Activated T-helper 17 cell treated with anti-CD3 and anti-CD28 coated beads, Interleukin-2, amount 50 U/mL, for 72 hours (primary cell): ENCODE measurements at places on chromosomes 2 and 18. TPM values are rescaled to one million over a fixed set of nuclear protein-coding genes. Genes with fewer than 3 reads are reported as not detected.

- ATAC-seq, result no peak
Measured at GRCh38 chr2:71603851-71604725, 150.7 kb downstream of the DYSF start.

DNA sequence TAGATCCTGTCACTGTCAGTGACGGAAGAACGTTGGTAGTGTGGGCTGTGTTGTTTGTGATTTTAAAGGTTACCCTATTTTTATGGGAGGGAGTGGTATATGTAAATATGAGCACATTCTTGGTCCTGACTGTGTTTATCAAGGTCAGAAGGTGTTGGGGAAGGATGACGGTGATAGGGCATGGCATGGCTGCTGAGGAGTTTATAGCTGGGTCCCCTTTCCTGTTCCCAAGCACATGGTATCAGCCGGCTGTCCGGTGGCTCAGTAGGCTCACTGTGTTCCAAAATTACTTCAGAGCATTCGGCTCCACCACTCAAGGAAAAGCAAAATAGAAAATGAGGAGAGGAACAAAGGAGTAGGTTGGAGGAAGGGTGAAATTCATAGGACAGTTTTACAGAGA lies 28.6 kb downstream of the IRS1 start:
- no peak for ATAC-seq

- ATAC-seq, result no peak
Measured at GRCh38 chr2:112056626-112056987, 1.5 kb downstream of the TMEM87B start.

GRCh38 chr2:24077879-24078278 lies 1.8 kb upstream of the SF3B6 start:
- no peak for ATAC-seq

DNA sequence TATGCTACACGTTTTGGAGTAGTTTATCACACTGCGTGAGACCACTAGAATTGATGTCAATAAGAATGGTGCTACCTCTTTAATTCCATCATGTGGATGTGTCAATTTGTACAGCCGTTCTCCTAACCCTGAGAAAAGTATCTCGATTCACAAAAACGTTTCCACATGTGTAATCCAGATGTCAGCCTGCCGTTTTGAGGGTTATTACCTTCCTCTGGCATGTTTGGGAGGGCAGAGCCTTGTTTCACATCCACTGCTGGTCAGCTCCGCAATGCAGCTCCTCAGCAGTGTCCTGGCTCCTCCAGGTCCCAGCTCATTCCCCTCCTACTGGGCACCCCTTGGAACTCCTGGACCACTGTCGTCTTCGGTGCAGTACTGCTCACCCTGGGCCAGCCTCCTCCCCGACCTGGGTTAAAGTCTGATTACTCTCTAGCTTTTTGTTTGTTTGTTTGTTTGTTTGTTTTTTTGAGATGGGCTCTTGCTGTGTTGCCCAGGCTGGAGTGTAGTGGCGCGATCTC lies 34.6 kb downstream of the COPS7B start:
- ATAC-seq, result no peak

DNA sequence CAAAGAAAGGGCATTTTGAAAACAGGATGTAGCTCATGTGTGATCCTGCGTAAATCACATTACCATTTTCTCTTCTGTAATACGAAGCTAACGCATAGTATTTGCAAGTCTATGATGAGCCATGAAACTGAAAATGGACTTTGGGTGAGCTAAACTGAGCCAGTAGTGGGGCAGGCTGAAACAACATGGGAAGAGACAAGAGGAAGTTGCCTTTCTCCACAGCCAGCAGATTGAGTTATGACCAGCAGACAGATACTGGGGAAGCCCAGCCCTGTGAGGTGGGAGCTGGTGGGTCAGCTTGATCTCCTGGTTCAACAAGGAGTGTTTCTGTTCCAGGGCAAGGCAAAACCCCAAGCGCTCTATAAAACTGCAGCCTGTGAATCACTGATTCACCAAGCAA lies 11.8 kb downstream of the CYRIA start:
- no peak for ATAC-seq

GRCh38 chr2:49210191-49210590 lies 55.9 kb upstream of the FSHR start:
- ATAC-seq, result no peak

DNA sequence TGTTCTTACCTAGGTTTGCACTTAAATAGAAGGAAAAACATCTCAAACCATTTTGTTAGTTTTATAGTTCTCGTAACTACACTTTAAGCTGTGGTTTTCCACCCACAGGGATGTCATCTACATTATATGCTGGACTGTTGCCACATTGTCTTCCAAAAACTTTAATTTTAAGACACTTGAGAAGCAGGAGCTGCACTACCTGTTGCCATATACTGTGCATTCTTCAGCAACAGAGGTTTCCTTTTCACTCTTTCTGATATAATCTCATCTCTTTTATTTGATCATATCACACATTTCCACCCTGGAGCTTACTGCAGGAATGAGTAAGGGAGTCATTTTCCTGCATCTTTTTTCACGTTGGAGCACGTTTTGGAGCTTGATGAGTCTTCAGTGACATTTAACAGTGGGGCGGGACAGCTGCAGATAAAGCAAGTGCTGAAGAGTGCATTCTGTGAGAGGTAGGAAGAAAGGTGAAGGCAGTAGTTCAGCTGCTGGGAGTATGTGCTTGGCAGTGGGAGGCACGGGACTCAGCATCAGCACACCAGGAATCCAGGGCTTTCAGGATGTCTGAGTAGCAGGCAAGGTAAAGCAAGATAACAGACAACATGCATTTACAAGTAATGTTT lies 3.8 kb downstream of the LIMS1 start:
- ATAC-seq, result no peak

GRCh38 chr2:152622219-152622618 lies 95.0 kb downstream of the PRPF40A start:
- ATAC-seq, result no peak

DNA sequence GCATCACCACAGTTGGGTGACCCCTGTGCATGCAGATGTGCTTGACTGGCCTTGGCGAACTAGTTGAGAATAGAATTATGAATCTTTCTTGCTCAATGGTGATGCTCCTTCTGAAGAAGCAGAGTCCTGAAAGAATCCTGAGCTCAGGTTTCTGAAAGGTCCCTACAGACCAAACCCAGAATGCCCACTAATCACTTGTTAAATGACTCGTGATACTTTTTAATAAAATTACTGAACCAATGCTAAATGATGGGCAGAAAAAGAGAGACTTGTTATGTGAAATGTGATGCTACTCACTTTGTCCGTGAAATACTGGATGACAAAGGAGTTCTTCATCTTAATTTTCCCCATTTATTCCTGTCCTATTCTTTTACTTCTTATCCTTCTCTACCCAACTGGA lies 263.5 kb upstream of the LRRTM1 start:
- ATAC-seq, result no peak

- no peak for ATAC-seq
Measured at GRCh38 chr2:180662941-180663471, 317.4 kb upstream of the UBE2E3 start.

GRCh38 chr18:36757991-36758390 lies 70.8 kb downstream of the TPGS2 start:
- no peak for ATAC-seq

DNA sequence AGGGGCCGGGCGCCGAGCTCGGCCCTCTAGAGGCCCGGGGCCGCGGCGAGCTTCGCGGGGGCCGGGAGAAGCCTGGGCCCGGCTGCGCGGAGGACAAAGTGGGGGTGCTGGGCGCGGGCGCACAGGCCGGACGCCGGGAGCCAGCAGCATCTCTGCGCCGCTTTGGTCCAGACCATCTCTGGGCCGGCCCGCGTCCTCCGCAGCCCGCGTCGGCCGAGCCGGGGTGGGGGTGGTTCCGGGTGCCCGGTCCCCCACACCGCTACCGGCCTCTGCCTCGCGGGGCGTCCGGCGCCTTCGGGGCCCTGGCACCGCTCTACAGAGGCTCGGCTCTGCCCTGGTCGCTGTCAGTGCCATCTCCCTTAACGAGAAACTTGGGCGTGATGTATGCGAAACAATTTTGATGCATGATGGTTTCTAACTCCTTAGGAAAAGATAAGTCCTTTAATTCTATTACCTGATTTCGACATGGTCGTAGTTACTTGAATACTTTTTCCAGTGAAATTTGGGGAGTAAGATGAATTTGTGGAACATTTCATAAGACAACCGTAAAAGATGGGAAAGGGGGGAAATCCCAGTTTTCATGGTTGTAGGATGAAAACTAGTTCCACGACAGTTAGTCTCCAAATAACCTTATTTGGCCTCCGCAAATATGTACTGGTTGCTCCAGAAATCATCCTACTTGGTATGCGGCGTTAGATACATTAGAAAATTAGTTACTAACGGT lies 562 bp downstream of the TWSG1 start:
- ATAC-seq, result peak; percentile 52

GRCh38 chr2:25236736-25237135 lies 68.4 kb upstream of the POMC start:
- ATAC-seq, result no peak

GRCh38 chr18:37334631-37335408 lies 230.8 kb downstream of the CELF4 start:
- no peak for ATAC-seq

DNA sequence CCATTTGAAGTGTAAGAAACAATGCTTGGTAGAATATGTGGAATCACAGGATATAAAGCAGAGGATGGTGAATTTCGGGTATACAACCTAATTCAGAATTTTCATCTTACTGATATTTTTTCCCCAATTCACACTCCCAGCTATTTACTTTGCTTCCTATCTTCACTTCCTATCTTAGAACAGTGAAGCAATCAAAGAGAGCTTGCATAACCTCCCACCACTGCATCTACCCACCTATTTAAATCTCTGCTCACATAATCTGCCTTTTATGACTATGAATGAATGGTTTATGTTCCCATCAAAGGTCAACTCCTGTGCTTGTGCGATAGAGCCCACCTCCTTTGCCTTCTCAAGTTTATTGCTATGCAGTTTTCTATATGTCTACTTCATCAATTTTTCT lies 3.3 kb downstream of the RMDN2 start:
- ATAC-seq, result no peak

DNA sequence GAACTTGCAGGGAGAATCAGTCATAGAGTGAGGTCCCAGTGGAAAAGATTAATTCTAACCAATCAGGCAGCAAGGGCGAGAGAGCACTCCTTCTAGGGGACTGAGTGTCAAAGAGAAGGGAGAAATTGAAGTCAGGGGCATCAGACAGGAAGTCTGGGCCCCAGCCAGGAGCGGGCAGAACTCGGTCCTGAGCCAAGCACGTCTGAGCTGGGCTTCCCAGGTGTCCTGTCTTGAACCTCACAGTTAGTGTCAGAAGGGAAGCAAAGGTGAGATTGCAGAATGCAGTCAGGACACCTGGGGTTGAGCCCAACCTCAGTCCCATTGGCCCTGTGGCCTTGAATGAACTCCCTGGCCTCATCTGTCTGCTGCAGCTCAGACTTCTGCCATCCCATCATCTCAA lies 220.9 kb downstream of the SMAD2 start:
- ATAC-seq, result no peak

GRCh38 chr18:48085781-48086487 lies 155.5 kb upstream of the SMAD2 start:
- no peak for ATAC-seq

DNA sequence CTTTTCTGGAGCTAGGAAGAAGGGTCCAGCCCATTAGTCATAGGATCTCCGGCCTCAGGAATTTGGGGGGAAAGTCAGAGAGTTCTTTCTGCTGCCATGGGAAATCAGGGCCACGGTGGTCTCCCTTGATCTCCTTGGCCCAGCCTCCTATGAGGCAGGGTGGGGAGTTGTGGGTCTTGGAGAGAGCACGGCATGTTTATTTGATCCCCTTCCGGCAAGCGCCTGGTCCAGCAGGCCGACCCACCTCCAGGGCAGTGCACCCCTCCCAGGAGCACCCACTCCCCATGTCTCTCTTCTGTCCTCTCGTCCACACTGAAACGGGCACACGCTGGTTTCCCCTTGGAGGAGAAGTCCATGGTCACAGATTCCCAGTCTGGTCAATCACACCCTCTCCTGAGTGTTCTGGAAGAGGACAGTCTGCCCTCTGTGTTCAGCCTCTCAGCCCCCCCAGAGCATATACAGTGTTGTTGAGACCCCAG lies 464.6 kb upstream of the HS6ST1 start:
- no peak for ATAC-seq

GRCh38 chr2:219736209-219736608 lies 108.8 kb downstream of the SLC4A3 start:
- no peak for ATAC-seq

- no peak for ATAC-seq
Measured at GRCh38 chr2:29627279-29627711, 294.1 kb downstream of the ALK start.

DNA sequence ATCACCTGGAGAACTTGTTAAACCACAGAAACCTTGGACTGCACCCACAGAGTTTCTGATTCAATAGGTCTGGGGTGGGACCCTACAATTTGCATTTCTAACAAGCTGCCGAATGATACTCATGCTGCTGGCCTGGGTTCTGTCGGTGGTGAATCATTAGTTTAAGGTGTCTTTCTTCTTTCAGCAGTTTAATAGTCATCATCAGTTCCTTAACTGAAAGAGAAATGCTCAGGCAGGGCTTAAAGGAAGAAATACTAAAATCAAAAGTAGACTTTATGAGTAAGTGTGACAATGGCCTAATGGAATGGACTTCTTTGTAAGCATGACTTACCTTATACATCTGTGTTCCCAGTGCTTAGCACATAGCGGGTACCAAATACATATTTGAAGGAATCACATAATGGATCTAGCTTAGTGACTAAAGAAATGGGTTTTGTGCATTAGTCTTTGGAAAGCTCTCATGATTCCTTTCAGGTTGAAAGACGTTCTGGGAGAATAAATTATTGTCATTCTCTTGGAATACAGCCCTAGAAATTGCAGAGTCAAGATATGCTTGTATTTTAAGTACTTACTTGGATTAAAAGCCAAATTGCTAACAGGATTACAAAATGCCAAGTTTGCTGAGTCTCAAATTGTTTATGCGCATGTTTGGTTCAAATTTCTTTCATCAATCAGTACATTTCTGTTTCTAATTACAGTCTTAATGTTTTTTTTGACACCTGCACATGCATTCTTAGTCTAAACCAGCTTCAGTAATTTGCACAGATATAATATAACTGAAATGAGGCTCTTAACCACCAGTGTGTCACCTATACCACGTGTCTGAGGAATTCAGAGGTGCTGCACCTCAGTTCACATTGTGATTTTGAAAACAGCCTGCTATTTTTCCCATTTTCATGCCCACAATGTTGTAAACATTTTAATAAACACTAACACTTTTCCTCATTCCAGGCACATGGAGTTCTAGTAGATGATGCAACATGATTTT lies 220.3 kb upstream of the NRP2 start:
- peak; percentile 86 for ATAC-seq

- ATAC-seq, result no peak
Measured at GRCh38 chr2:182864949-182865570, 1.4 kb downstream of the FRZB start.

Gene GPR75
- total RNA-seq, result 1.1 TPM

Gene IL18R1
- 27.7 TPM for total RNA-seq

Gene TCF23
- total RNA-seq, result not detected

Gene OBSL1
- total RNA-seq, result 1.1 TPM

Gene ACADL
- total RNA-seq, result not detected

Gene OTOS
- not detected for total RNA-seq

Gene FSHR
- not detected for total RNA-seq

Gene CD8B
- total RNA-seq, result not detected

Gene CERS6
- 7.7 TPM for total RNA-seq

Gene SCN1A
- total RNA-seq, result not detected
